ENCODE measurements at places on chromosomes 5 and 9. TPM values are rescaled to one million over a fixed set of nuclear protein-coding genes. Genes with fewer than 3 reads are reported as not detected.

The NR2F1-AS1 gene
- 27.0 TPM for total RNA-seq

The GMCL2 gene
- not detected for total RNA-seq

The CDC20B gene
- 0.08 TPM for total RNA-seq

The AJM1 gene
- total RNA-seq: 7.2 TPM

The CATSPER3 gene
- total RNA-seq: 0.69 TPM

The SMIM15 gene
- 77.5 TPM for total RNA-seq

The PCDHAC2 gene
- total RNA-seq: 8.8 TPM

The SLC6A19 gene
- 0.23 TPM for total RNA-seq

The CCDC69 gene
- 2.1 TPM for total RNA-seq

The FBP2 gene
- total RNA-seq: not detected

The FOXD4L5 gene
- total RNA-seq: 0.08 TPM

The GALT gene
- 42.5 TPM for total RNA-seq

The FLT4 gene
- total RNA-seq: 0.44 TPM

The ASTN2 gene
- total RNA-seq: 3.9 TPM

The CDH6 gene
- total RNA-seq: 0.36 TPM

The NFIB gene
- 26.7 TPM for total RNA-seq

The GNG10 gene
- 40.0 TPM for total RNA-seq

The ANKS6 gene
- total RNA-seq: 19.6 TPM

The LCP2 gene
- total RNA-seq: 0.36 TPM

The DMRT3 gene
- not detected for total RNA-seq

The NKD2 gene
- 12.3 TPM for total RNA-seq

The PCDHGB7 gene
- 6.7 TPM for total RNA-seq

The FOXE1 gene
- total RNA-seq: 0.82 TPM

The GPR21 gene
- total RNA-seq: not detected

The IL4 gene
- total RNA-seq: not detected

The QRFP gene
- total RNA-seq: not detected

The IFNA13 gene
- not detected for total RNA-seq

The MAP3K1 gene
- total RNA-seq: 6.2 TPM

The MAMDC2 gene
- total RNA-seq: 1.5 TPM

The EIF4E1B gene
- total RNA-seq: not detected

The GFI1B gene
- 0.08 TPM for total RNA-seq

The ACOT12 gene
- total RNA-seq: 0.74 TPM
